Effector memory CD8-positive, alpha-beta T cell (primary cell): ENCODE measurements at places on chromosomes 1 and 21.
A peak's percentile ranks its signal among the peaks of the same experiment; 100 is the strongest.

- H3K4me3 ChIP-seq = peak overlapping the region; percentile 88
- DNase-seq = peak; percentile 16
- H3K36me3 ChIP-seq = peaks cover 38% of the 10 kb centered on the region
Measured at GRCh38 chr21:46425041-46425440, 33.6 kb upstream of the DIP2A start.

DNA sequence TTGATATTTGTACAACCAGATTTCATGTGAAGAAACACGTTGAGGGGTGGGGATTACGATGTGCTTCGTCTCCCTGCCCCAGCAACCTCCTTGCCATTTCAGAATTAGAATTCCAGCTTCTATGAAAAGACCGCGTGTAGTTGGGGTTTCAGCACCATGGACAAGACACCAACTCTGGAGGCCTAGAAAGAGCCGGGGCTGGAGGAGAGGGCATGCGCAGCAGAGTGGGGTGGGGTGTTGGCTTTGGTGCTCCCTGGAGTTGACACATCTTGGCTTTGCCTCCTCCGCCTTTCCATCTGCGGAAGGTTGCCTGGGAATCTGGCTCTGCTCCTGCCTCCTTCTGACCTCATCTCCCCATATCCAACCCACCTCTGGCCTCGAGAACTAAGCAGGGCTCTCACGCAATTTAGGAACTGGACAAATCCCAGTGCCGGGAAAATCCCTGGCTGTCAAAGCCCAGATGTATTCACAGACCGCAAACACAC is 11.8 kb downstream of the HTR6 start:
- H3K27ac ChIP-seq = no peak overlapping the region
- H3K27me3 ChIP-seq = no peaks in the 10 kb centered on the region
- no peak overlapping the region for H3K4me3 ChIP-seq
- DNase-seq = peak; percentile 19

DNA sequence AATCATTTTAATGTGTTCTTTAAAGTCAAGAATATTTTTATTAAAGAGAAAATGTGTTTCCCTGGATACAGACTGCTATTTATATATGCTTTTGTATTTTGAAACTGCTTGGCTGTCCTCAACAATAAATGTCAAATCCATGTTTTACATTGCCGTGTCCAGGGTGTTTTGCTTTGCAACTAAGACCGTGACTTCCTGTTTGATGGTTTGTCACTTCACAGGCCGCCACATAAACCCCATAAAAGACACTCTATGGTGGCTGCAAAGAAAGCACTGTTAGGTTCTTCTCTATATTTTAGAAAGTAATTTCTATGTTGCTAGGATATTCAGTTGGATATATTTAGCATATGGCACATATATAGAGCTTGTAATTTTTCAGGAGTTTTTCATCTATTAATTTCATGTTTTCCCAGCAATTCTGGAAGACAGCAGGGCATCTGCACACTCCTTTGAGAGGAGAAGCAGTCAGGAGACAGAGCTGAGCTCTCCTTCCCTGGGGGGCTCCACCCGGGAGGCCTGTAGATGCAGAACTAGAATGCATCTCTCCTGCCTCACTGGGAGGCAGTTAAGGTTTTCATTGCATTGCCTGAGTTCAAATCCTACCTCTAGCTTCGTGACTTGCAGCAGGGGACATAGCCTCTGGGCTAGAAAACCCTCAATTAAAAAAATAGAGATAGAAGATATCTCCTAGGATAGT is 33.1 kb downstream of the PRDM2 start:
- peak; percentile 24 for DNase-seq
- H3K36me3 ChIP-seq = peaks cover 21% of the 10 kb centered on the region
- H3K27ac ChIP-seq = peak overlapping the region; percentile 95
- H3K4me1 ChIP-seq = peaks cover 39% of the 10 kb centered on the region
- peak overlapping the region; percentile 66 for H3K4me3 ChIP-seq

DNA sequence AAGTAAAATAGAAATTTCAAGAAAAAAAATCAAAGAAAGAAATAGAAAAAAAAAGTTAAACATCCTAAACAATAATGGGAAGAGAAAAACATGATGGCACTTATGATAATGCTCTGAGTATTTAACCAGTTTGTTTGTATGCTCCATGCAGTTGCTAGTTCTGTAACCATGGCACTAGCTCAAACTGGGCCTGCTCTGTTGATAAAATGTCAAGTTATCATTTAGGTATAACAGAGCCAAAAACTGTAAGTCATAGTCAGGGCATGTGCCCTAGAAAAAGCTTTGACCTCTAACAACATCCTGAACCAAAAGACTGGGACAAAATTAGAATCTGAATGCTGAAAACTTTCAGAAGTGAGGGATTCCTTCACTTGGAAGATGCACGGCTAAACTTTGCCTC is 148.9 kb downstream of the KCNT2 start:
- no peak overlapping the region for H3K4me3 ChIP-seq
- H3K27ac ChIP-seq = no peak overlapping the region
- no peak for DNase-seq
- H3K4me1 ChIP-seq = no peaks in the 10 kb centered on the region

DNA sequence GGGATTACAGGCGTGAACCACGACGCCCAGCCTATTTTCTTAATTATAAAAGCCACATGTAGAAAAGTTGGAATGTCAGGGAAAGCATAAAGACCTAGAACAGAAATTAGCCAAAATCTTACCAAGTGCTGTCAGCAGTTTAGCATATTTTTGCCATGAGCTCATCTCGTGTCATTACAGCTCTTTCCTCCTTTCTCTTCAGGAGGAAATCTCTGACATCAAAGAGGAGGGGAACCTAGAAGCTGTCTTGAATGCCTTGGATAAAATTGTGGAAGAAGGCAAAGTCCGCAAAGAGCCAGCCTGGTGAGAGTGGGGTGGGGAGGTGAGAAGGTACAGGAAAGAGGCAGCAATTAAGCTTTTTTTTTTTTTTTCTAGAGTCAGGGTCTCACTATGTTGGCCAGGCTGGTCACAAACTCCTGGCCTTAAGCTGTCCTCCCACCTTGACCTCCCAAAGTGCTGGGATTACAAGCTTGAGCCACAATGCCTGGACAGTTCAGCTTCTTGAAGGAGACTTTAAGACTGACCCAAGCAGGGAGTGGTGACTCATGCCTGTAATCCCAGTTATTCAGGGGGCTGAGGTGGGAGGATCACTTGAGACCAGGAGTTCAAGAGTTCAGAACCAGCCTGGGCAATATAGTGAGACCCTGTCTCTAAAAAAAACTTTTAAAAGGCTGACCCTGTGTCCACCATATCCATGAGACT is 8.4 kb upstream of the BGLAP start:
- DNase-seq = no peak
- H3K27ac ChIP-seq = no peak overlapping the region
- H3K27me3 ChIP-seq = no peaks in the 10 kb centered on the region
- H3K36me3 ChIP-seq = peaks cover 65% of the 10 kb centered on the region
- no peak overlapping the region for H3K4me3 ChIP-seq
- H3K4me1 ChIP-seq = no peaks in the 10 kb centered on the region

DNA sequence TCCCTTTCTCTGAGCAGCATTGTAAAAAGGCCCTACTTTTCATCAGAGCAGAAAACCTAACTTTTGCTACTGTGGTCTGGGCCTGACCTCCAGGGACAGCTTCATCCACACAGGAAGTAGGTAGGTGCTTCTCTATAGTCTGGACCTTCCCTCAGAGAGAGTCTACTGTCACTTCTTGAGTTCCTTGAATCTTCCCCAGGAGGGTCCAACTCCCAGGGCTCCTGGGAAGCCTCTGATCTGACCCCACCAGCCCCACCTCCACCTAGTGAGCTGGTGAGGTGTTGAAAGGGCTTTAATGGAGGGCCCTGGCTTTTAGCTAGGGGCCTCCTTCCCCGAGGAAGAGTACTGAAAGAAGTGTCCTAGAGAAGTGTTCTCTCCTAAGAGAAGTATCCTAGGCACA is 2.7 kb upstream of the VANGL2 start:
- peaks cover 37% of the 10 kb centered on the region for H3K27me3 ChIP-seq
- peaks cover 6% of the 10 kb centered on the region for H3K4me1 ChIP-seq
- H3K4me3 ChIP-seq = no peak overlapping the region
- no peak for DNase-seq
- H3K36me3 ChIP-seq = no peaks in the 10 kb centered on the region

- no peak overlapping the region for H3K27ac ChIP-seq
- no peaks in the 10 kb centered on the region for H3K4me1 ChIP-seq
- peaks cover 9% of the 10 kb centered on the region for H3K27me3 ChIP-seq
- DNase-seq = no peak
- no peaks in the 10 kb centered on the region for H3K36me3 ChIP-seq
- H3K4me3 ChIP-seq = no peak overlapping the region
Measured at GRCh38 chr1:47471163-47471562, 33.3 kb downstream of the FOXD2 start.

GRCh38 chr1:165451691-165452090 is 6.8 kb upstream of the RXRG start:
- DNase-seq = no peak
- no peak overlapping the region for H3K27ac ChIP-seq
- no peak overlapping the region for H3K4me3 ChIP-seq
- no peaks in the 10 kb centered on the region for H3K36me3 ChIP-seq

DNA sequence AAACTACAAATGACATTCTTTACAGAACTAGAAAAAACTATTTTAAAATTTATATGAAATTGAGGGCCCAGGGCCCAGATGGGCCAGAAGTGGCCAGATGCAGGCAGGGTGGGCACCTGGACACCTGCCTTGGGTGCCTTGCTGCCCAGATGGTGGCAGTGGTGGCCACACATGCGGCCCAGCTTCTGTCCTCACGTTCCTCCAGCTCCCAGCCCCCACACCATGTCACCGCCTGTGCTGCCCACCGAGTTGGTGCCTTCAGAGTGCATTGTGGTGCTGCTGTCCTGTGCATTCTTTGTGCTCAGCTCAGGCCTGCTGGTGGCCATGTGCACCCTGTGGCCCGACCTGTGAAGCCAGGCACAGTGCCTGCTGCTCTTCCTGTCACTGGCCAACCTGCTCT is 216.8 kb upstream of the CXADR start:
- H3K4me1 ChIP-seq = no peaks in the 10 kb centered on the region
- H3K27me3 ChIP-seq = no peaks in the 10 kb centered on the region
- H3K27ac ChIP-seq = no peak overlapping the region
- H3K36me3 ChIP-seq = no peaks in the 10 kb centered on the region
- no peak overlapping the region for H3K4me3 ChIP-seq

- H3K27me3 ChIP-seq = no peaks in the 10 kb centered on the region
- peaks cover 11% of the 10 kb centered on the region for H3K36me3 ChIP-seq
- peak overlapping the region; percentile 91 for H3K27ac ChIP-seq
- no peak overlapping the region for H3K4me3 ChIP-seq
Measured at GRCh38 chr1:25001125-25001915, 71.2 kb upstream of the RUNX3 start.

GRCh38 chr1:26910343-26911160 is 3.2 kb downstream of the NR0B2 start:
- no peak overlapping the region for H3K27ac ChIP-seq
- H3K36me3 ChIP-seq = no peaks in the 10 kb centered on the region
- no peak for DNase-seq
- no peak overlapping the region for H3K4me3 ChIP-seq
- H3K27me3 ChIP-seq = peaks cover 10% of the 10 kb centered on the region
- H3K4me1 ChIP-seq = no peaks in the 10 kb centered on the region

DNA sequence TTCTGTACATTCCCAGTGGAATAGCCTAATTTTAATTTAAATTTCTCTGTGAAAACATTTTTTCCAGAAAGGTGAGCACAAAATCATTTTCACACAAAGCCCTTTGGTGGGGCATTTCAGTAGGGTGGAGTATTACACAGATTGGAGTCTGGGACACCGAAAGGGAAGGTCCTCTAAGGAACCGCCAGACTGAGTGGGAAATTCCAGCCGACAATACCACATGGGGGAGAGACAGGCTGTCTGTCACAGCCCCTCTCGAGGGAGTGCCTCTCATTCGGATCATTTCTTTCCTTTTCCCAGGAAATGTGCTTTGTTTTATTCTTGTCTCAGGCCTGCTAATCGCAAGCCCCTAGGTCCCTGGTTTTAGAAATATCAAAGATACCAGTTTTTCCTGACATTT is 150.6 kb upstream of the HOOK1 start:
- H3K4me3 ChIP-seq = no peak overlapping the region
- no peak overlapping the region for H3K27ac ChIP-seq
- DNase-seq = no peak
- no peaks in the 10 kb centered on the region for H3K27me3 ChIP-seq
- no peaks in the 10 kb centered on the region for H3K4me1 ChIP-seq

DNA sequence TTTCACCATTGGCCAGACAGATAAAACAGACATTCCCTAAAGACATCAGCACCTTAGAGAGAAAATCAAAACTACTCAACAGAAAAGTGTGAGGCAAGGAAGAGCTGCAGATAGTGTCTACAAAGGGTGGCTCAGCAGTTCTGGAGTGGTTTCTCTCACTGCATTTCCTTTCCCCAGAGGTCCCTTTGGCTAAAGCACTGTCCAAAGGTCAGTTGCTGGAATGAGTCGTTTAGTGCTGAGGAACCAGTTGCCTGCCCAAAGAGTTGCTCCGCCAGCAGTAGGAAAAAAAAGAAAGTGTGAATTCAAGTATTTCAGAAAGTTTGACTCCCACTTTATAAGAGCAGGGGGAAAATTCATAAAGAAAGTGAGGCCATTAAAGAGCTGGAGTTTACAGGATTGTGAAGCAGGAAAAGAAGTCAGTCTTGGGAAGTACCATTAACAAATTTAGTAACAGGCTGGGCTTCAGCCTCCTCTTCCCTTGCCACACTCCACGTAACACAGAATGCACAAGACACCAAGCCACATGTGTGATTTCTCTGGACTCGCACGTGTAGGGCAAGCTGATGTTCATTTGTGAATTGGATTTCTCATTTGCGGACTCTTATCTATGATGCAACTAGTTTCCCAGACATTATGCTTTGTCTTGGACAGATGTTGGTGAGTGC is 122.2 kb downstream of the RUNX1 start:
- H3K4me3 ChIP-seq = no peak overlapping the region
- H3K4me1 ChIP-seq = peaks cover 53% of the 10 kb centered on the region
- no peak for DNase-seq
- peaks cover 5% of the 10 kb centered on the region for H3K36me3 ChIP-seq
- peak overlapping the region; percentile 0 for H3K27ac ChIP-seq

- no peaks in the 10 kb centered on the region for H3K4me1 ChIP-seq
- H3K27me3 ChIP-seq = no peaks in the 10 kb centered on the region
- H3K36me3 ChIP-seq = no peaks in the 10 kb centered on the region
- no peak overlapping the region for H3K4me3 ChIP-seq
Measured at GRCh38 chr1:82867781-82868180, 1067.0 kb downstream of the ADGRL2 start.

DNA sequence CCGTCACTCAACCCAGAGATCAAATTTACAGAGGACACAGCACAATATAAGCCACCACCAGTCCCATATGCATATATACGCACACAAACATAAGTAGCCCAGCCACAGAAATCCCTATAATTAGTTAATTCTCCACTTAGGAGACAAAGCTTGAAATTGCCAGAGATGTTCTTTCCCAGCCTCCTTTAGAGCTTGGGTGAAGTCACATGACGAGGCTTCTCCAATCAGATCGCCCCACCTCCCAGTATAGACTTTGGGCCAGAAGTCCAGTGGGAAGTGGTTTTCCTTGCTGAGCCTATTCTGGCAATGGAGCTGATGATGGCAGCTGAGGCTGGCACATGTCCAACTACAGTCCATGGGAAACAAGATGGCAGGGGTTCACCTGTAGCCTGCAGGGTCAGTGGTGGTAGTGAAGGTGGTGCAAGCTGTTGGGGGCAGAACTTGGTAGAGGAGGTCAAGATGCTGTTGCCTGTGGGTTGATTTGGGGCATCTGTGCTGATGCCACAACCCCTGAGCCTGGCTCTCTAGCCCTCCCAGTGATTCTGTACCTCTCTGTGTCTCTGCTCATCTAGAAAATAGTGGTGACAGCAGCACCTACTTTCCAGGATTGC is 535.9 kb downstream of the MATN1 start:
- H3K4me1 ChIP-seq = peaks cover 41% of the 10 kb centered on the region
- no peaks in the 10 kb centered on the region for H3K27me3 ChIP-seq
- peaks cover 3% of the 10 kb centered on the region for H3K36me3 ChIP-seq
- no peak overlapping the region for H3K27ac ChIP-seq
- no peak overlapping the region for H3K4me3 ChIP-seq
- no peak for DNase-seq
